ENCODE measurements at places on chromosomes 6 and 20.

DNA sequence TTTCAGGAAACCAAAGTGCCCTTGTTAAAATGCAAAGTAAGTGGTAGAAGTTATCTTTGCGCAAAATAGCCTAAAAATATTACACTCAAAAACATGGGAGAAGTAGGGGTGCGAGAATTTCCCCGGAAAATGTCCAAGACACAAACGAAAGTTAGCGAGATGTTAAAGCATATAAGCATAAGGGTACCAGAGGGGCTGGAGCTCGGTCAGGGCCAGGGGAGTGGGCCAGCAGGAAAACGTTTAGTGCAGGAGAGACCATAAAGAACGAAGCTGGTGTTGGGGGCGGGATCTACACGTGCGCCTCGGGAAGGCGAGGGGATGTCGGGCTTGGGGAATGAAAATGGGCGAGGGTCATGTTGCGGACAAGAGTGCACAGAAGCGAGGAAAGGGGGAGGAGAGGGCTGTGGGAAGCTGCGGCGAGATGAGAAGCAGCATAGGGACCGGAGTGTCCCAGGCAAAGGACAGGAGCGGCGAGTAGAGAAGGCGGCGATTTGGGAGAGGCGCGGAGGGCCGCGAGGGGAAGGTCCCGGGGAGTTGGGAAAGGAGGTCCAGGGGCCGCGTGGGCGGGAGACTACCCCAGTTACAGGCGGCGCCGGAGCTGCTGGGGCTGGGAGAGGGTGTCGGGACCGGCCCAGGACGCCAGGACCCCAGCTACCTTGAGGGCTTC lies 600 bp downstream of the XPO5 start:
- no peak for DNase-seq

- DNase-seq, result no peak
These were observed 23.4 kb downstream of the CAP2 start for GRCh38 chr6:17416806-17417205.

DNA sequence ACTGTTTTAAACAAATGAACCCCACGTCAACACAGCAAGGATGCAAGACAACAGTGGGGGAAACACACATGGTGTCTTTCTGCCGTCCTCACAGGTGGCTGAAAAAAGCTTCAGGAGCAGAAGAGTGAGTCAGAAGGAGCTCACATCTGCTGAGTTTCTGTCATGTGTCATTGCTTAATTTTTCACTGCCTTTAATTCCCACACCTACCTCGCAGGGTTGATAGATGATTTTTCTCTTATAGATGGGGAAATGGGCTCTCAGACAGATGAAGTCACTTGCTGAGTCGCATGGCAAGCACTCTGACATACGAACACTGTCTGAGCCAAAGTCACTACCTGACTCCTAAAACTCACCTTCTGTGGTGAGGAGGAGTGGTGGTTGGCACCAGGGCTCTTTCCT lies 28.3 kb upstream of the CARMIL1 start:
- no peak for DNase-seq

DNA sequence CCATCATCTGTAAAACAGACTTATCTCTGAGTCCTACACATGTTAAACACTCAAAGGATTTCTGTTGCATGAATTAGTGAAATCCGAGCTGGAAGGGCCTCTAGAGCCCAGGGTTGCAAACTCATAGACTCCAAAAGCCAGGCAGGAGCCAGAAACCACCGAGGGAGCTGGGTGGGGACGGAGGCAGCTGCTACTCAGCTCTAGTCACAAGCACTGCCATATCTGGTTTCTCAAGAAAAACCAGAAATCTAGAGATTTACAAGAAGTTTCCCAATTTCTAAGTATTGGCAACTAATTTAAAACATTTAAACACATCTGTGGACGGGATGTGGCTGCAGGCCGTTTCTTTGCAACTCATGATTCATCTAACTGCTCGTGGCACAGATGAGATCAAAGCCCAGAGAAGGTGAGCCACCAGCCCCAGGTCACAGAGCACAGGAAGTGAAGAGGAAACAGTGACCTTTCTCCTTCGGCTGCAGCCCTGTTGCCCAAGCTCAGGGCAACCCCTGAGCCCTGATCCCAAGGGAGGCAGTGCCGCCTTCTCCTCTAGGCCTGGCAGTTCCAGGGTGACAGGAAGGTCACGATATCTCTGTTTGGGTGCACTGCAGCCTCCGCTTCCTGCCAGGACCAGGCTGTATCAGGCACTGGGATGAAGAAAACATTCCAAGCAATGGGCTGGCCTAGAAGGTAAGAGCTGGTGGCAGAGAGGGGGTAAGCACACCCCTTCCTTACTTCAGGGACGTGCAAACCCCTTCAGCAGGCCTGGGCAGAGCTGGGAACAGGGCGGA lies 26.4 kb upstream of the PTGIS start:
- no peak for DNase-seq

Data from hematopoietic multipotent progenitor cell treated with erythropoietin and hydrocortisone succinate and interleukin-3 and kit ligand, for 15 days (in vitro differentiated cells).